ENCODE measurements at places on chromosomes 5 and 9.

DNA sequence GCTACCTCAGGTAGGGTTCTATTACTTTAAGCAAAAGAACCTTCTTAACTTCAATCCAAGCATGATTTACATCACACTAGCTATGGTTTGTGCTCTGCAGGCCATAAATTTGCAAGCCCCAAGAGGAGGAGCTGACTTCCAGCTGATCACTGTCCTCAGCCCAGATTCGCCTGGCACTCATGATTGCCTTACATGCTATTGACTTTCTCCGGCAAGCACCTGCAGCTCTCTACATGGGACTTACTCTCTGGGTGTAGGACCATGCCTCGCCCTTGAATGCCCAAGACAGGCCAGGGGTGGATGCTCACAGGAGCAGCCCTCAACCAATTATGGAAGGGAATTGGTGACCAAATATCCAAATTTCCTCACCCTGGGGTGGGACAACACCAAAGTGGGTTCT lies 99.8 kb downstream of the ESM1 start:
- no peak for DNase-seq

DNA sequence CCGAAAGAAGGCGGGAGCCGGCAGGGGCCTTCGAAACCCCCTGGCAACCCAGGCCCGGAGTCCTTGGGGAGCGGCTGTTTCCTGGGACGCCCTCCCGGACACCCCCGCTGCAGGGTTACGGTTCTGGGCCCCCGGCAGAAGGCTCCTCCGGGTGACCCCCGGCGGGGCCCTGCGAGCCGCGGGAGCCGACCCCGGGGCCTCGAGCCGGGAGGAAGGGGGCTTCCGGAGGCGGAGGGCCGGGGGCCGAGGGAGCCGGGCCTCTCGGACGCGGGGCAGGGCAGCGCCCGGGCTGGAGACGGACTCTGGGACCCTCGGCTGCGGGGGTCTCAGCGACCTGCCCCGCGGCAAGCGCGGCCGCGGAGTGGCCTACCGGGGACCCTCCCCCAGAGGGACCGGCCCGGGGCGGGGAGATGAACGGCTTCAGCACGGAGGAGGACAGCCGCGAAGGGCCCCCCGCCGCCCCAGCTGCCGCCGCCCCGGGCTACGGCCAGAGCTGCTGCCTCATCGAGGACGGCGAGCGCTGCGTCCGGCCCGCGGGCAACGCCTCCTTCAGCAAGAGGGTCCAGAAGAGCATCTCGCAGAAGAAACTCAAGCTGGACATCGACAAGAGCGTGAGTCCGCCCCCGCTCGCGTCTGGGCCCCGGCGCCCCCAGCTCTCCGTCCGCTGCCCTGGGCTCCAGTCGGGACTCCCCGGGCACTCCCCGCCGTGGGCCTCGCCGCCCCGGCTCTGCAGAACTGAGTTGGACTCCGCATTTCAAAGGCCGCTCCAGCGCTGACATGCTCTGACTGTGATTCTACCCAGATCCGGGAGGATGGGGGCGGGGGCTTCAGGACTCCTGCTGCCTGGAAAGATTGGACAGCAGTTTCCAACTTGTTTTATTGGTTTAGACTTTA lies 645 bp downstream of the SAP30L start:
- DNase-seq = no peak

GRCh38 chr5:114099161-114099560 lies 262.7 kb upstream of the KCNN2 start:
- no peak for DNase-seq

DNA sequence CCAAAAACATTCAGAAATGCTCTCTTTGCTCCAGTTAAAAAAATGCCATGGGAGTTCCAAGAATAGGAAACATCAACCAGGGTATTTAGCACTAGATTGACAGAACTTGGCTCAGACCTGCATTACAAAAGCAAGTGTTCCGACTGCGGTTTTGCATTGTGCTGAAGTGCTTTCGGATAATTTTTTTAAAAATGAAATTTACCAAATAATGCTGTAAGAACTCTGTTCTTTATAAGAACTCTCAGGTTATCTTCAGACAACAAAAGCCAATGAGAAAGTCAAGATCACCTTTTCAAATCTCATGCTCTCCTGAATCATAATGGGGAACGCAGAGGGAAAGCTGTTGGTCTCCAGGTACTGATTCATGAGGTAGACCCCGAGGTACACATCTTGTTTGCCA lies 483 bp upstream of the PLPP6 start:
- DNase-seq = no peak

- DNase-seq = no peak
These were observed 294.2 kb upstream of the GRIN3A start for GRCh38 chr9:102032614-102033013.

GRCh38 chr5:44001236-44001635 lies 388.0 kb downstream of the FGF10 start:
- no peak for DNase-seq

DNA sequence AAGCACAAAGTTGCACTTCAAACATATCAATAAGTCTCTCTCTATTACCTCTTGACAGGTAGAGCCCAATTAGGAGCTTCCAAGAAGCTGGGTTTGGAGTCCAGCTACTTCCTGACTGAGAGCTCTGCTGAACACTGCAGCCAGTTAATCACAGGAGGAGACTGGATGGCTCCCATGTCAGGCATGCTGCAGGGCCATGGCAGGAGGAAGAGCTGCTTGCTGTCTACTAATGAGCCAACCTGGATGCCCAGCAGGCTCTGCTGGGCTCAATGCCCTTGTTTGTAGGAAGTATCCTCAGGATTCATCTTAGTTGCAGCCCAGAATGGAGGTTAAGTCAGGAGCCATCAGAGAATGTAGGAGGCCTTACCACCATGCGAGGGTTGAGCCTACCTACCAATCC lies 91.9 kb downstream of the TMEM215 start:
- no peak for DNase-seq

DNA sequence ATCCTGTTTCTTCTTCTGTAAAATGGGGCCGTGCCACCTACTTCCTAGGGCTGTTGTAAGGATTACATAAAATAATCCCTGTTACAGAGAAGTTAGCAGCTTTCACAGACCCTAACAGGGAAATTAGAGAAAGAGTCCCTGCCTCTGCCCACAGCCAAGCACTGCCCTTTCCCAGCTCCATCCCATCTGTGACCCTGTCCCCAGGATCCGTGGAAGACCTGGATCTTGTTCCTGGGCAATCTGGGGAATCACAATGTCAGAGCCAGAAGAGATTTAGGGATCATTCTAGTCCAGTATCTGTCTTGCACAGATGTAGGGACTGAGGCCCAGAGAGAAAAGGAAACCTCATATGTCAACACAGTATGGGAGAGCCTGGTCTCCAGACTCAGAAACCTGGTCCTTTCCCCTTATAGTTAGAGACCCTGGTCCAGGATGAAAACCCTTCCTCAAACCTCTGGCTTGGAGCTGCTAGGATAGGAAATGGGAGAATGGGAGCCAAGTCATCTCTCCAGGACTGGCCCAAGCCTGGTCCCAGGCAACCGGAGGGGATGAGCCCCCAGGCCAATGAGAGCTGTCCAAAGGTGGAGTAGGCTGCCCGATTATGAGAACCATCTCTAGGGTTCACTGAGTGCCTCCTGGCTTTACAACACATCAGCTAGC lies 12.5 kb downstream of the LHX6 start:
- no peak for DNase-seq

DNA sequence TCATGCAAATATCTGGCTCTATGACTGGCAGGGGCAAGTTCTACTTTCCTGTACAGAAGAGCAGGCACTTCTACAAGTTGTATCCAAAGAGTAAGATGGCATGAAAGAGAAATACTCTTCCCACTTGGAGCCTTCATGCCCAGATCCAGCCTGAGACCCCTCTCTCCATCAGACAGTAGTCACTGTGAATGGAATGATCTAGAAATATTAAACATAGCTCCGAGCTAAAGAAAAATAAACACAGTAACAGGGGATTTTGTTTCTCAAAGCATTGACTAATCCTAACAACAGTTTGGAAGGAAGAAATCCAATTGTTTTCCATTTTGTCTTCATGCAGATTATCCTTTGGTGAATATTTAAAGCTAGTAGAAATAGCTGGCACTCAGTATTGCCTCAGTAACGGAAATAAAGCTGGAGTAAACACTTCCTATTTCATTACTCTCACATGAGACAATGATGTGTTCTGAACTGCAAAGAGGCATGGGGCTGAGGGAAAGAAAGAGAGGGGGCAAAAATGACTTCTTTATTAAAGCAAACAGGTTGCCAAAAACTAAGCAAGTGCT lies 100.0 kb downstream of the SEMA5A start:
- no peak for DNase-seq

- no peak for DNase-seq
These were observed 196.9 kb downstream of the TUSC1 start for GRCh38 chr9:25481372-25481771.

Measured in HFF-Myc (cell line).